NCI-H187 (cell line): ENCODE measurements at places on chromosomes 16 and 17.
A peak's percentile ranks its signal among the peaks of the same experiment; 100 is the strongest.

GRCh38 chr16:3577302-3577752 lies at the start of gene NLRC3:
Gene NLRC3, minus strand, starts transcription at chr16:3577403. Its CDS starts 12,367 bp downstream, at chr16:3565036.
- no peak for DNase-seq

DNA sequence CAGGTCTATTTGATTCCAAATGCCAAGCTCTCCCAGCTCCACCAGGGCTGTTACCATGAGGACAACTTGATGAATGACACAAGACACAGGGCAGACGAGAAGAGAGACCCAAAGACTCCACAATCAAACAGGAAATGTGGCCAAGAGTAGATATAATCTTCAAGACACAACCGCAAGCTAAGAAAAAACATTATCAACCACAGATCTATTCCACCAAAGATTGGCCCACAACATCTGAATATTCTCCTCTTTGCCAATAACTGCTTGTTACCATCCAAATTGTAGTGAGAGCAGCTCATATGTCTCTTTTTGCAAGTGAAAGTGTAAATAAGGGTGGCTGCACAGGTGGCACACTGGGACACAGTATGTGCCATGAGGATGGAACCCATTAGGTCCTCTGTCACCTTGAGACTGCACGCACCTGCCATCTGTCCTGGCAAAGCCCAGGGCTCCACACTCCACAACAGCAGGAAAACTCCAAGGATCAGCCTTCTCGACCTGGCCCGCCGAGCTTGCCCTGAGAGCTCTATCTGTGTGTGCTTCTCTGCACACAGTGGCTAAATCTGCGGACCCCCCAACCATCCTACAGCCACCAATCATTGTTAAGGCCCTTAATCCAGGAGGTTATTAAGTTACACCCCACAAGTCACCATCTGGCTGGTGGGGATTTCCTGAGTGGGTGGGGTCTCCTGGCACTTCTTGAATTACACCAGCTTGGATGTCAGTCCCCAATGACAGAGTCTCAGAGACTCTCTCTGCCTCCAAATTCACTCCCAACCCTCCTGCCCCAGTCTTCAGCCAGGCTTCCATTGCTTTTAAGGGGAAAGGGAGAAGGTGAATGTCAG lies 50.5 kb downstream of the DYNLRB2 start:
- DNase-seq, result no peak

- no peak for DNase-seq
Measured at GRCh38 chr16:17831330-17831729, 360.6 kb upstream of the XYLT1 start.

DNA sequence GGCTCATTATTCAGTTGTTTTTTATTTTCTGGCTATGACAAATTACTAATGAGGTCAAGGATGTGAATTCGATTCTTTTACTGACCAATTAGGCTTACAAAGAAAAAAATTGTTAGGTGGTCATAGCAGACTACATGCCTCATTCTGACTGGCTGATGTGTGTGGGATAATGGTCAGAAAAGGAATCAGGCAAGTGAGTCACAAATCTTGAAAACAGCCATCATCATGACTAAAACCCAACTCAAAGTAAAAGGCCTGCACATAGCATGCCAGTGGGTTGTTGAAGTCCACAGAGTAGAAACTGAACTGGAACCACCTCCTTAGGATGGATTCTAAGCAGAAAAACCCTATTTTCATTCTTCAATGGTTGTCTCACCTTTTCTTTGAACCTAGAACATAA lies 8.6 kb downstream of the RPGRIP1L start:
- no peak for DNase-seq

DNA sequence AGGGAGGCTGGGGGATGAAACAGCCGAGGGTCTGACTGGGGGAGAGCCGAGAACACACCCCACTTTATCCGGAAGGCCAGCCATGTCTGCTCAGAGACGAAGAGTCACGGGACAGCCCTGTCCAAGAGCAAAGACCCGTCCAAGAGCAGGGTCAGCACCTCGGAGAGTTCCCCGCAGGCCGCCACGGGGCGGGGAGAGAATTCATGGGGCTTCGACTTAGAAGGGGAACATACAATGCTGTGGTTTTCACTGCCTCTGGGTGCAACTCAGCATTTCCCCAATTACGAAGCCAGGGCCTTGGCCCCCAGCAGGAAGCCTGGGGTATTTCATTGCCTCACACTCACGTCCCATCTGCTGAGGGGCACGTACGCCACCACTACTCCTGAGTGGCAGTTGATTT lies 59.3 kb downstream of the JPH3 start:
- DNase-seq, result no peak

DNA sequence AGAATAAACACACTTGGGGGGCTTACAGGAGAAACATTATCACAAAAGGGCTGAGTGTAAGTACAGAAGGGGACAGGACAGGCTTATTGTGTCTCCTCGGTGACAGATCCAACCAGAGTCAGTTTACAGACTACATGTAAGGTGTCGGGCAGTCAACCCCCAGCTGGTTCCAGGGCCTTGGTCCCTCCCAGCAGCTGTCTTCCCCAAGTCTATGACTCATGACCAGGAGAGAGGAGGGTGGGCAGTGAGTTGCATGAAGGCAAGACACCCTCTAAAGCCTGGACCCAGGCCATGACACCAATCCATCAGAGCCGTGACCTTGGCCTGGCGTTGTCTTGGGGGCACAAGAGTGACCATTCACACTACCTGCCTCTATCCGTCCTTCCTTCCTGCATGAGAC lies 276.2 kb upstream of the CCL2 start:
- DNase-seq, result no peak

DNA sequence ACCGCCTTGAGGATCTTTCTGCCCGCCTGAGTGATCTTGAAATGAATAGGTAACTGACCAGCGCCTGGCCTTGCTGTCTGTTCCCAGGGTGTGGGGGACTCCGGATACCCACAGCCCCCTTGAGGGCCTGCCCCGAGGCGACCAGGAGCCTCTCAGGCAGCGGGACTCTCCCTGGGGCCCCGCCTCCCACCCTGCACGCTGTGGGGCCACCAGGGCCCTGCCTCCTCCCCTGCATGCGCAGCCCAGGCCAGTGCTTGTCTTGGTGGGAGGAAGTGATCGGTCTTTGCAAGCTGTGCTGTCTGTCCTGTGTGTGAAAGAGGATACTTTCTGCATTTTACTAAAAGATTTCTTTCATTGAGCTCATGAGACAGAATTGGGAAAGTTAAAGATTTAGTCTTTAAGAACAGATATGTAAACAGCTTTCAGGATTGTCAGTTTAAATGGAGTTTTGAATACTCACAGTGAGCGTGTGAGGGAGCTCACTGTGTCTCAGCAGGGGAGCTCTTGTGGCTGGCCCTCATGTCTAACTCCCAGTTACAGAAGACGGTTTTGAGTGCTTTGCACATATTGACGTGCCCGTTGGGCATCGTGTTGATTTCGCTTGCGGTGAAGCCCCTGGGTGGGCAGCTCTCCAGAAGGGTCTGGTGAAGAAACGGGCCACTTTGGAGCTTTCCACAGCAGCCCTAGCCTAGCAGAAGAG lies 36.1 kb upstream of the CAPN15 start:
- DNase-seq, result peak; percentile 59

GRCh38 chr16:72442385-72443158 lies 270.6 kb upstream of the PMFBP1 start:
- DNase-seq, result no peak
